ENCODE measurements at places on chromosomes 7 and 10.

DNA sequence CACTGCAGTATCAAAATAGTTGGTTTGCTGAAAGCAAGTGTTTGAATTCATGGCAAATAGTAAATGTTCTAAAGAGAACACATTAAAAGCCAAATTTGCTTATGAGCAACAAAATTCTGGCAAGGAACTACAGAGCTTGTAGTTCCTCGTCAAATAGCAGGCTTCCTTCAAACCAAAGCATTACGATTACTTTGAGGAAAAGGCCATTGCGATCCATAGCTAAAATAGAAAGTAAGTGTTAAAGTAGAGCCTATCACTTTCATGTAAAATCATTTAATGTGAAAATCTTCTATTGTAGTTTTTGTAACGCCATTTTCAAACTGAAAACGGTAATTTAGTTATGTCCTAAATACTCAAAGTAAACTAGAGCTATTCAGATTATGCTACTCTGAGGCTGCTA is 20.1 kb downstream of the CACNA2D1 start:
- DNase-seq: no peak

DNA sequence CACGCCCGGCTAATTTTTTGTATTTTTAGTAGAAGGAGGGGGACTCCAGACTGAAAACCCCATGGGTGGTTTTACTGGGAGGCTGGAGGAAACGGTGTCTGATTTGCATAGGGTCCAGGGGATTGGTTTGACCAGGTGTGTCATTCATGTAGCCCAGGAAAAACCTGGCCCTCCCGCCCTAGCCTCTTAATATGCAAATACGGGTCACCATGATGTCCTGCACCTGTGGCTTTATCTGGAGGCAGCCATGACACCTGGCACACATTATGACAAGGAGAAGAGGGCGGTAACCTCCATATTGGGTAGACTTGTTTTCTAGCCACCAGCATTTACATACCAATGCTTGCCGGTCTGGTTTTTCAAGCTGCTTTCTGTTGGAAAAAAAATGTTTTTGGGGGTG is 68.0 kb downstream of the TRIL start:
- no peak for DNase-seq

GRCh38 chr7:138974675-138975292 is 6.4 kb downstream of the KIAA1549 start:
- DNase-seq: no peak

DNA sequence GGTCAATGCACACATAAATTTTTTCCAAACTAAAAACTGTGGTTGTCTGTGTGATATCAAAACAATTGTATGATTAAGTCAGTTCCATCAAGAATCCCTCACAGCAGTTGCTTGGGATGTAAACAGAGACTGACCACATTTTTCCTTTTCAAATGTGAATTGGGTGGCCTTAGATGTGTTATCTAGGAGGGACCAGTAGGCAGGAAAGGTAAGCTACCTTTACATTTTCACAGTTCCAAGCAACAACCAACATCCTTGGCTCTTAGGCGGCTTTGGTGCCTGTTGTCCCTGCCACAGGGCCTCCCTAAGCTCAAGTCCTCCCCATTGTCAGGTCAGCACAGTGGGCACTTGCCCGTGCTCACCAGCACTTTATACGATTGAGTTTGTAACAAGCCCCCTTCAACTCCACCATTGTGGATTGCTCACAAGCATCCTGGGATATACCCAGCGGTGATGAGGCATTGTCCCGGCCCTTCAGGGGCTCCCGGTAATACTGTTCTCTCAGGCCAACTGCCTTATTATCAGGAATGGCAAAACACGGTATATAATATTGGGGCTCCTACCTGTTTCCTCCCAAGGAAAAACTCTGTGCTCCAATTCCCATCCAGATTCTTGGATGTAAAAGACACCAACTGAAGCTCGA is 114.9 kb upstream of the ANKRD1 start:
- DNase-seq: no peak

DNA sequence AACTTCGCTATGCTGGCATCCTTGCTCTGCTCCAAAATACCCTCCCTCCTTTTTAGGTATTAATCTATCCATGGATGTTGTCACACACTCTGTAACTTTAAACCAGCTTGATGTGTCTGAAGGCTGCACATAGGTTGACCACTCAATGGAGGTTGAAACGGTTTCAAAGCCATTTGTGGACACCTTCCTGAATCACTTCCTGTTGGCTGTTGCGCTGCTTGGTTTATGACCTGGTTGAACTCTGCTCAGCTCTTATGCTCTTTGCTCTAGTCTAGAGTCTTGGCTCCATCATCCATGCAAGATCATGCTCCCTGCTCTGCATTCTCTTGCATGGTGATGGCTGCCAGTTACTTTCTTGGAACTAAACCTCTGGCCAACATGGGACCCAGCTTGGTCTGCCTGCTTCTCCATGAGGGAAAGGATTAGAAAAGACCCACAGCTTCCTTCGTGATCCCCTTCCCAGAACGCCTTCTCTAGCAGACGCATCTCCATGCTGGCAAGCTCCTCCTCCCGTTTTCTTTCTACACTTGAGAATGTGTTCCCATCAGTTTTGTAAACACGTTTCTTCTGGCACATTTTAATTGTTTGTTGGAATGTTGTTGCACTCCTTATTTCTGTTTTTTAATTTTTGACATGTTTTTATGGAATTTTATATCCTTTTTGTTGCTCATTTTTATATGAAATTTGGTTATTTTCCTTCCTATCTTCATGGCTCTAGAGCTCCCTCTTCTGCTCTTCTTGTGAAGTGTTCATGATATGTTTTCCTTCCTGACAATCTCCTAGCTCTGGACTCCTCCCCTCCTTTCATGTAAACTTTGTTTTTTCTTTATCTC is 149.8 kb downstream of the XPNPEP1 start:
- peak; percentile 68 for DNase-seq

DNA sequence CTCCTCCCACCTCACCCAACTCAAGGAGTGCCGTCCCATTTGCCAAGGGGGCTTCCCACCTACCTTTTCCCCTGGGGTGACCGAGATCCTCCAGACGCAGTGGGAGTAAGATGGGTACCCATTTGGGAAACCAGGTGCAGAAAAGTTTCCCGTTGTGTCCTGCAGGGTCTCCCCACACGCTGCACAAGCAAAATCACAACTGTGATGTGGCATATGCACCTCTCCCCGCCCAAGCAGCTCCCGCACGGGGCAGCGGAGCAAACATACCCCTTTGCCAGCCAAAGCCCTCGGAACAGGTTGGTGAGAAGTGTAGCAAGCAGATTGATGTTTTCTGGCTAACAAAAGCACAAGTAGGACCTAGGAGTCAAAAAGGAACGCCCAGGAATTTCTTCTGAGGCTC is 51.5 kb upstream of the OPALIN start:
- DNase-seq: no peak

DNA sequence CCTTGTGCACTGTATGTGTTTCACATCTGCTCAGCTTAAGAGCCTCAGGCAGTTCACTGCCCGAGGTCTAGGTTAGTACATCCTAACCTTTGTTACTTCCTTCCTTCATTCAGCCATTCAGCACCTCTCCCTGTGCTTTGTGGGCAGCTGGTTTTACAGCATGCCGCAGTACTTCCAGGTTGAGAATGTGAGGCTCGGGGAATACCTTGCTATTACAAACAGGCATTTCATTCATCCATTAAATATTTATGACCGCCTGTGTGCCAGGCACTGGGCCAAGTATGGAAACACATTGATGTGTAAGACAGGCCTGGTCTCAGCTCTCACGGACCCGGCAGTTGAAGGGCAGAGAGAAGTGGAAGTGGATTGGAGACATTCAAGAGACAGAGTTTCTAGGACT is 82.4 kb downstream of the SHH start:
- DNase-seq: no peak

DNA sequence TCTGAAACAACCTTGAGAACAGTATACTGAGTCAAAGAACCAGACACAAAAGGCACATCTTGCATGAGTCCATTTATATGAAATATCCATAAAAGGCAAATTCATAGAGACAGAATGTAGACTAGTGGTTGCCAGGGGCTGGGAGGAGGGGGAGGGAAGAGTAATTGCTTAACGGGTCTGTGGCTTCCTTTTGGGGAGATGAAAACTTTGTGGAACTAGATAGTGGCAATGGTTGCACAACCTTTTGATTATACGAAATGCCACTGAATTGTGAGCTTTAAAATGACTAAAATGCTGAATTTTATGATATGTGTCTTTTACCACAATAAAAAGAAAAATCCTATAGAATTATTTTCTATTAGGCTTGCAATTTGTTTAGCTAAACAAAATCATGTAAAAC is 16.8 kb downstream of the ADRB1 start:
- DNase-seq: no peak

GRCh38 chr7:133645884-133646391 is 393.1 kb downstream of the EXOC4 start:
- DNase-seq: peak; percentile 28

DNA sequence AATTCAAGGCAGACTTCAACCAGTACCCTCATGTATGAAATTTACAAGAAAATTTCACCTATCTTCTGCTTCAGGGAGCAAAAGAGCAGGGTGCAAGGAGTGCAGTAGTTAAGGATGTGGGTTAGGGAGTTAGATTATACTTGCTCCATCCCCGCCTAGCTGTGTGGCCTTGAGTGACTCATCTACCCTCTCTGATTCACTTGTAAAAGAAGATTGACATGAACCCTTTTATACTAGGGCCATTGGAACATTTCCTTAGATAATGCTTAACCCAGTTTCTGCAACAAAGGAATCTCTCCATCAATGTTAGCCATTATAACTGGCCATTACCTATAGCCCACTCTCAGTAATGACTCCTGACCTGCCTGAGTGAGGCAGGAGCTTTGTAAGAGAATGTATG is 10.2 kb upstream of the HSPA12A start:
- DNase-seq: no peak

- DNase-seq: no peak
These were observed 5.0 kb upstream of the ZNF518A start for GRCh38 chr10:96125142-96125515.

DNA sequence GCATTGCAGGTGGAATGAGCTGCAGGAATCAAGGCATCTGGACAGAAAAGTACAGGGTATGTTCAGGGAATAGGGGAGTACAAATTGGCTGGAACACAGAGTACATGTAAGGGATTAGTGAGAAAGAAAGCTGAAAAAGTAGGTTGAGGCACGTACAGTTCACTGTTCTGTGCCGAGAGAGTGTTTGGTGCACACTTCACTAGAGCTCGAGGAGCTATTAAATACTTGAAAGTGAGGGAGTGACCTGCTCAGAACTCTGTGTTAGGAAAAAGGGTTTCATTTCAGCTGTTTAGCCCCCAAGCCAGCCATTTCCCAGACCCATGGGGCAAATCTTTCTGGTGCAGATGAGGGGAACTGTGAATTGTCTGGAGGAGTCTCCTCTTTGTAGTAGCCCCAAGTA is 115.2 kb downstream of the TBXAS1 start:
- no peak for DNase-seq

DNA sequence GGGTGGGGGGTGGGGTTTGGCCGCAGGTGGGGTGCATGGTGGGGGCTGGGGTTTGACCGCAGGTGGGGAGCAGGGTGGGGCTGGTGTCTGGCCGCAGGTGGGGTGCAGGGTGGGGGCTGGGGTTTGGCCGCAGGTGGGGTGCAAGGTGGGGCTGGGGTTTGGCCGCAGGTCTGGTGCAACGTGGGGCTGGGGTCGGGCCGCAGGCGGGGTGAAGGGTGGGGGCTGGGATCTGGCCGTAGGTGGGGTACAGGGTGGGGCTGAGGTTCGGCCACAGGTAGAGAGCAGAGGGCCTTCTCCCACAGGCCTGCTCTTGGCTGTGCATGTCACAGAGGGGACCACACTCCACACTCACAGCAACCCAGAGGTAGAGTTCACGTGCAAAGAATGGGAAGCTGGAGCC is 586.6 kb downstream of the PTPRN2 start:
- no peak for DNase-seq

- peak; percentile 52 for DNase-seq
These were observed 8.6 kb upstream of the INHBA start for GRCh38 chr7:41711283-41712064.

- no peak for DNase-seq
These were observed 277.7 kb downstream of the GALNT17 start for GRCh38 chr7:71409550-71410157.

GRCh38 chr10:89351412-89351779 is 23.6 kb downstream of the IFIT3 start:
- no peak for DNase-seq
